ENCODE measurements at places on chromosomes 5 and 9.

- no peak for DNase-seq
Observed at GRCh38 chr5:353612-354580, 32.4 kb downstream of the AHRR start.

GRCh38 chr9:36560771-36561170 lies 11.9 kb upstream of the MELK start:
- no peak for DNase-seq

DNA sequence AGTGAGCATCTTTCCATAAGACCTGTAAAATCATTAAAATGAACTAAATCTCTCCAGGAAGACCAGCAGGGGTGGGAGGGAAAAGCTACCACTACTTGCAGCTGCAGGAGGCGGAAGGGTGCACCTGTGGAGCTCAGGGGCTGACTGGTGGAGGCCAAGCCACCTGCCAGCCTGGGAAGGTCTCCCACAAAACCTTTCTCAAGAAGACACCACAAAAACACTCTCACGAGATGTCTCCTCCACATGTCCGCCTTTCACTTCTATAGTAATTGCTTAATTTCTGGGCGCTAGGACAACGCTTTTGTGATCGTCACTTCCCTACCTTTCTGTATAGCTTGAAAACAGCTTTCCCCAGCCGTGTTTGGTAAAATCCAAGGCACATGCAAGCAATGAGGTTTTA lies 114.4 kb downstream of the ROR2 start:
- DNase-seq = no peak

DNA sequence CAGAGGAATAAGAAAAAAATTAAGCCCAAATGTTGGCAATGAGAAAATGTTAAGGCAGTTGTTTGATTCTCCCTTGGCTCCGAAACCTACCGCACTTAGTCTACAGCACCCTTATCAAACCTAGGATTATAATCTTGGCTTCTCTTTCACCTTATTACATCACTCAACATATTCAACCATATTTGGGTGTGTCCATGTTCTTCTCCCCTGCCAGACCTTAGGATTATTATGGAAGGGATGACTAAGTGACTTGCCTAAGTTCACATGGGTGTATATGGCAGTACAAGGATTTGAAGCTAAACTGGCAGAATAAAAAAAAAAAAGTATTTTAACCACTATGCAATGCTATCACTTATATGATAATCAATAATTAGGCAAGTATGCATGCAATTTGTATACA lies 76.4 kb downstream of the PLK2 start:
- no peak for DNase-seq

All from activated CD4-positive, CD25-positive, alpha-beta regulatory T cell treated with anti-CD3 and anti-CD28 coated beads, Interleukin-2, amount 50 U/mL, for 72 hours (primary cell).